ENCODE measurements at places on chromosomes 12 and 14. TPM values are rescaled to one million over a fixed set of nuclear protein-coding genes. Genes with fewer than 3 reads are reported as not detected.
A peak's percentile ranks its signal among the peaks of the same experiment; 100 is the strongest.

- no peak for DNase-seq
Measured at GRCh38 chr12:68169213-68169889, 9.8 kb upstream of the IFNG start.

- no peak for DNase-seq
Measured at GRCh38 chr14:100865682-100866591, 37.6 kb downstream of the RTL1 start.

- peak; percentile 22 for DNase-seq
Measured at GRCh38 chr12:67647181-67647798, 1.3 kb upstream of the DYRK2 start.

DNA sequence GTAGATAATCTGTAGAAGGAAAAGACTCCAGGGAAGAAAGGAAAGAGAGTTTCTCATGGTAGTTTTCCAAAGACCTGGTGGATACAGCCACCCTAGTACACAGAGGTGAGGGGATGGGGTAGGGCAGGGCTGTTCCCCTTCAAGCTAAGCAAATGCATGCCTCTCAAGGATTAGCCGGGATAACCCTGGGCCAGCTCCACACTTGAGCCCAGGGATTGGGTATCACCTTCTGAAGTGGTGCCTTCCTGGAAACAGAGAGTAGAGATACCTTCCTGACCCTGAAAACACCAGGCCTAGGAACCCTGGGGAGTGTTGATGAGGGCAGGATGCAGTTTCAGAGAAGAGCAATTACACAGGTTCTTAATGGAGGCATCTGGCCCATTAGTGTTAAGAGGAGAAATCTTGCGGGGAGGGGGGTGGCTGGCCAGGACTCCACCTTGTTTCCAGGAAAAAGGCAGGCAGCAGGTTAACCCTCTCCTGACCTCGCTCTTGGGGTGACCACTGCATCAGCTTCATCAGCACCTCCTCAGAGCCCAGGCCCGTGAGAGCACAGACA is 106.9 kb upstream of the TMEM233 start:
- no peak for DNase-seq

Gene B3GNT4
- 4.2 TPM for polyA plus RNA-seq

GRCh38 chr12:93429448-93429847 is 12.3 kb downstream of the UBE2N start:
- no peak for DNase-seq

DNA sequence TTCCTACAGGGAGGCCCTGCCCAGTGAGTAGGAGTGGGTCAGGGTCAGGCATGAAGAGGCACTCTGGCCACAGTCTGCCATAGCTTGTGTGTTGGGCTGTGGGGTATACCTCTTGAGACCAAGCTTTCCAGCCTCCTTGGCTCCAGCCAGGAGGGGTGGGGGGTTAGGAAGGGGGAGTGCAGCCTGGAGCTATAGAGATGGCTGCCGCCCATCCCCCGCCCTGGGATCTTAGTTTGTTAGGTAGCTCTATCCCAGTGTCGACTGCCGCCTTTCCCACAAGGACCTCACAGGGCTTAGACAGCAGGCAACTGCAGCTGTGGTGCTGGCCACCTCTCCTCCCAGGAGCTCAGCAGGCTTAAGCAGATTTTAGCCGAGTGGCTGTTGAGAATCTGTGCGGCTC is 216.4 kb downstream of the PLCZ1 start:
- DNase-seq: no peak

Gene PTPRB
- 18.5 TPM for polyA plus RNA-seq

Gene REP15
- 3.3 TPM for polyA plus RNA-seq

- no peak for DNase-seq
Measured at GRCh38 chr14:69017706-69018105, 38.6 kb upstream of the ACTN1 start.

DNA sequence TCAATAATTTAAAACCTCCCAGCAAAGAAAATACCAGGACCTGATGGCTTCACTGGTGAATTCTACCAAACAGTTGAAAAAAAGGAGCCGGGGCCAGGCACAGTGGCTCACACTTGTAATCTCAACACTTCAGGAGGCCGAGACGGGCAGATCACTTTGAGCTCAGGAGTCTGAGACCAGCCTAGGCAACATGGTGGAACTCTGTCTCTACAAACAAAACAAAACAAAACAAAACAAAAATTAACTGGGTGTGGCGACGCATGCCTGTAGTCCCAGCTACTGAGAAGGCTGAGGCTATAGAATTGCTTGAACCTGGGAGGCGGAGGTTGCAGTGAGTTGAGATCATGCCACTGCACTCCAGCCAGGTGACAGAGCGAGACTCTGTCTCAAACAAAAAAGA is 13.7 kb upstream of the TROAP start:
- no peak for DNase-seq

Gene RPL10L
- polyA plus RNA-seq: 0.11 TPM

Gene HOXC9
- 25.7 TPM for polyA plus RNA-seq

Gene PAX9
- 0.27 TPM for polyA plus RNA-seq

DNA sequence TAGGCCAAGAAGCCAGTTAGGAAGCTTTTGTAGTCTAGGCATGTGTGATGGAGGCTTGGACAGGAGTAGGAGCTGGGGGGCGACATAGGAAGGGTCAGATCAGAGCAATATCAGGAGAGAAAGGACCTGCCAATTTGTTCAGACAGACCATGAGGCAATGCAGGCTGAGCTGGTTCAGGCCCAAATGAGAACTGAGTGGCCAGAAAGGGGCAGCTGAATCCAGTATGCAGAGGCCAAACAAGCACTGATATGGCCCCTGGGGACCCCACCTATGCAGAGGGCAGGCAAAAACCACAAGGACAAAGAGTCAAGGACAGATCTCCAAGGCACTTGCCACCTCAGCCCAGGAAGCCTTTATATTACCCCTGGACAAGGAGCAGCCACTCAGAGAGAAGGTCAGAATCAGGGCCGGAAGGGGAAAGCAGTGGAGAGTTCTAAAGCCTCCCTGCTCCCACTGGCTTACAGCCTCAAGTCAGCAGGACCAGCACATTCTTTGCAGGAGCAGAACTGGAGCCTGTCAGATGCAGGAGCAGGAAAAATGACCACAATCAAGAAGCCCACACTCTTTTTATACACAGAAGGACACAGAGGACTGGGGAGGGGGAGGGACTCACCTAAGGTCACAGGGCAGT is 37.2 kb downstream of the CLMN start:
- DNase-seq: no peak

Gene TNFAIP2
- polyA plus RNA-seq: 29.9 TPM

- DNase-seq: no peak
Measured at GRCh38 chr12:95838125-95838524, 20.6 kb upstream of the SNRPF start.

DNA sequence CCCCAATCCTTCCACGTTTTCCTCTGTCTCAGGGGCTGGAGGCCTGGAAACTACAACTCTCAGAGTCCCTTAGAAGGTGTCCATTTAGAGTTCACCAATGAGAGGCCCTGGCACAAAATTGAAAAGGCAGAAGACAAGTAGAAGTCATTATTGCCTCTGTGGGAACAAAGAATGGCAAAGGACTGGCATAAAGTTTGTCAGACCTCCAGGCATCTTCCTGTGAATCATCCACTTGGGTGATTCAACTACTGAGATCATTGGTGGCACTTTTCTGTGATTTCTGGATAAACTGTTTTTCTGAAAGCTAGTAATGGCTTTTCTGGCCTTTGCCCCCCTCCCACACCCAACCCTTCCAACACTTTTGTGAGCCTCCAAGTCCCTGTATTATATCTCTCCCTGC is 42.6 kb upstream of the C12orf42 start:
- no peak for DNase-seq

DNA sequence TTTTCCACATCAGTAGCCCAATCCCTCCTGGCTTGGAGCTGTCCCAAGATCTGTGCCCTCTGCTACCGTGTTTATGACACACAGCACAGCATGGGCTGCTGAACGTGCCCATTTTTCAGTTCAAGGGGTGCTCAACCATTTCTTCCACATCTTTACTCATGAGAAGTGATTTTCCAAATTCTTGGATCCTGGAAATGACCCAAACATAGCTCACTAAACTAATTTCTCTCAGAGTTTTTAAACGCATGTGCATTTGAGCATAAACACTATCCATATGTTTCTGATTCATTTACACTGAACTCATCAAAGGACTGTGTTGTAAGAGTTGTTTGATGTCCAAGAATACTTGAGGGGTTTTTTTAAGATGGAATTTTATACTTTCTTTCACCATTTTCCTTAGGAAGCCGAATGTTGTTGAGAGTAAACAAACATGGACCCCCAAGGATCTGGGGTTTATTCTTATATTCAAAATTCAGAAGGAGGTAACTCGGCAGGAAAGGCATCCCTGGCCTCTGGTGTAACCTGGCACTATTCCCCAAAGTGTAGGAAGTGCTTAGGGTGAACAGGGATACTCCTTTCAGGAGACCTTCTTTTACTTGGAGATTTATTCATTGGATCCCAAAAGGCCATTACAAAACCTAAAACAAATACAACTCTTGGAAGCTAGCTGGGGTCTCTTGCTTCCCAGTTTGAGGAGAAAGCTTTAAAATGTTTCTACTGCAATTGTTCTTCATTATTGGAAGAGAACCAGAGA is 215.0 kb downstream of the BMP4 start:
- DNase-seq: no peak

GRCh38 chr14:95896498-95897135 is 20.0 kb downstream of the TUNAR start:
- no peak for DNase-seq

DNA sequence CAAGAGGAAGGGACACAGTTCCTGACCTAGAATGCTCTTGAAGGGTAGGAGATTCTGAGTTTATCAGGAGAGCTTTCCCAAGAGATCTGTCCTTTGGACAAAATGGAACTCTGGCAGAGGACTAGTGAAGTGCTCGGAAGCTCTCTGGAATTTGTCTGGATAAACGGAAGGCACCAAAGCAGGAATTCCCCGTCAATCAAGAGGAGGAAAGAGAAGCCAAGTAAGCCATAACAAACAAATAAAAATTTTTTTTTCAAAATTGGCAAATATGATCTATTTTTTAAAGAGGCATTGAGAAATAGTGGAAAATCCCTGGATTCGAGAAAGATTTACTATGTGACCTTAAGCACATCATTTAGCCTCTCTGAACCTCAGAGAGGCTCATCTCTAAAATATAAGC is 99.2 kb downstream of the GRIN2B start:
- no peak for DNase-seq

- DNase-seq: no peak
Measured at GRCh38 chr12:6551063-6551461, 4.8 kb downstream of the IFFO1 start.

Gene RNF212B
- polyA plus RNA-seq: 2.3 TPM

Gene ARMH4
- 74.2 TPM for polyA plus RNA-seq

Gene KRT71
- polyA plus RNA-seq: not detected

DNA sequence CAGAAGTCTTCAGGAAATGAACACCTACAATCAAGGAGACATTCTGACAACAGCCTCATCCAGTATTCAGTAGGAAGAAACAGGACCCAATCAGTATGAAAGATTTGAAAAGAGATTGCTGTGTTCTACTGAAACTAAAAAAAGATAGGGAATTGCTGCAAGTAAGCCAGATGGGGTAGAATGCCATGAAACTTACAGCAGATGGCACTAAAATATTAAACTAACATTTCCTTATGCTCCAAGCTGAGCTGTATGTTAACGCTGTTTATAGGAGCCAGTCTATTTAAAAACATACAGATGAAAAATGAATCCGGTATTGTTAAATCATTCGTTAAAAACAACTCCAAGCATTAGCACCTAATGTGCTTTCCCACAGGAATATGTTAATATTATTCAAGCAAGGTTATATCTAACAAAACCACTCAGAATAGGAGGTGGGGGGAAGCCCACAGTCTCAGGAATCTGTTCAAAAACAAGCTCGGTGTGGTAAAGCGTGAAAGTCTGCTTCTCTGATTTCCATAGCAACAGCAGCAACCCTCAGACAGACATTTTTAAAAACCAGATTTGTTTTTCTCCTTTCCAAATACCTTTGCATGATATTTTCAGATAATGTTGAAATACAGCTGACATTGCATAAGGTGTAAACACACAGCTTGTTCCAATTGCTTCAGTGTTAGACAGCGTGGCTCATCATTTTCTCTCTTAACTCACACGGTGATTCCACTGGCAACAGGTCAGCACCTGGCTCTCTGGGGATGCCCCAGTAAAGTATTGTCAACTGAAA is 131.4 kb upstream of the CCDC175 start:
- DNase-seq: peak; percentile 11

Gene RERG
- polyA plus RNA-seq: 31.1 TPM

Gene MAP3K9
- polyA plus RNA-seq: 3.8 TPM

Gene ADAM21
- polyA plus RNA-seq: 0.27 TPM

Gene PCK2
- 37.7 TPM for polyA plus RNA-seq

DNA sequence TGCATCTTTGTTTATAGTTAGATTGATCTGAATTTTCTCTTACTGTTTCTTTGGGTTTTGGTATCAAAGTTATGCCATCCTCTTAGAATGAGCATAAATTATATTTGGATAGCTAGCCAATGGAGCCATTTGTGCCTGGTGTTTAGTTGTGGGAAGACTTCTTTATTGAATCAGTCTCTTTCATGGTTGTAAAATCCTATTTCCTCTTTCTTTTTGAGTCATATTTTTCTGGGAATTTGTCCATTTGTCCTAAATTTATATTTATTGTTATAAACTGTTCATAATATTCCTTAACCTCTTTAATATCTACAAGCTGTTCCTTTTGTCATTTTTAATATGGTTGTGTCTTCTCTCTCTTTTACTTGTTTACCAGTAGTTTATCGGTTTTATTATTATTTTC is 462.5 kb downstream of the AEBP2 start:
- no peak for DNase-seq

Data from renal pelvis (tissue), 12 donors.